ENCODE measurements at places on chromosomes 1 and 21.

DNA sequence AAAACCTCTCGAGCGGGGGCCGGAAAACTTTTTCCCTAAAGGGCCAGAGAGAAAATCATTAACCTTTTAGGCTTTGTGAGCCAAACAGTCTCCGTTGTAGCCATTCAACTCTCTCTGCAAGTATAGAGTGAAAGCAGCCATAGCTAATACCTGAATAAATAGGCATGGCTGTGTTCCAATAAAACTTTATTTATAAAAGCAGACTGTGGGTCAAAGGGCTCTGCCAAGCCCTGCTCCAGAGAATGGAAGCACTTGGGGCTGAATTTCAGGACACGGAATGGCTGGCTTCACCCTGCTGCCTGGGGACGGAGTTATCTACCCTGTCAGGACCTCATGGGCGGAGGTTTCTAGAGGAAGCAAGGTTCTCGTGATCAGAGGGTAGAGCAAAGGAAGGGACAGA, 92.7 kb downstream of the CASZ1 start:
- DNase-seq, result no peak

GRCh38 chr21:46087641-46088040, 10.3 kb upstream of the COL6A2 start:
- no peak for DNase-seq

GRCh38 chr1:246283771-246284410, 223.2 kb downstream of the SMYD3 start:
- DNase-seq, result no peak

DNA sequence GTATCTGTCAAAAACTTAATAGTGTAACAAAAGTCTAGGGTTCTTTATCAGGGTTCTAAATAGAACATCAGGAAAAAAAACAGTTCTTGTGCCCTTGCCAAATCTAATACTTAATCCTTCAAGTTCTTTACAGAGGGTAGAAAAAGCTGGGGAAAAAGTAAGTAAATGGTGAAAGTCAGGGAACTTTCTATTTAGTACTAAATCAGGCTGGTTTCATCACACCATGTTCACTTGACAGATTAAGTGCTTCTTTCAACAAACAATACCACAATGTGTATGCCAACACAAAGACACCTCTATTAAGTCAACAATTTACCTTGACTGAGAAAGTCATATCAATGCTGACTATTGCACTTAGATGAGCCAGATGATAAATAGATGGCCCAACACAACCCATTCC, 9.7 kb downstream of the DBT start:
- no peak for DNase-seq

DNA sequence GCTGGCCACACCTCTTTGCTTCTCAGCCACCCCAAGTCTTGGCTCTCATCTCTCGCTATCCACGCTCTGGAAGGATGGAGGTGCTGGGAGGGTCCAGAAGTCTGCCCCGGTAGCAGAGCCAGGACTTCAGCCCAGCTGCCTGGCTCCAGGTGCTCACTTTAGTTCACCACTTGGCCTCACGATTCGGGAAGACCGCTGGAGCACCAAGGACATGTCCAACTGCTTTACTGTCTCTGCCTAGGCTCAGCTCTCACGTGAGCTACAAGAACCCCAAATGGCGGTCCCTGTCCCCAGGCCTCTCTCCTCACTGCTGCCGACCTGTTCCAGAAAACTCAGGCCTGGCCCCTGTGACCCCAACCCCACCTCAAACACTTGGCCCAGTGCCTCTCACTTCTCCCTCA, 3.4 kb downstream of the TRIM11 start:
- DNase-seq, result no peak

DNA sequence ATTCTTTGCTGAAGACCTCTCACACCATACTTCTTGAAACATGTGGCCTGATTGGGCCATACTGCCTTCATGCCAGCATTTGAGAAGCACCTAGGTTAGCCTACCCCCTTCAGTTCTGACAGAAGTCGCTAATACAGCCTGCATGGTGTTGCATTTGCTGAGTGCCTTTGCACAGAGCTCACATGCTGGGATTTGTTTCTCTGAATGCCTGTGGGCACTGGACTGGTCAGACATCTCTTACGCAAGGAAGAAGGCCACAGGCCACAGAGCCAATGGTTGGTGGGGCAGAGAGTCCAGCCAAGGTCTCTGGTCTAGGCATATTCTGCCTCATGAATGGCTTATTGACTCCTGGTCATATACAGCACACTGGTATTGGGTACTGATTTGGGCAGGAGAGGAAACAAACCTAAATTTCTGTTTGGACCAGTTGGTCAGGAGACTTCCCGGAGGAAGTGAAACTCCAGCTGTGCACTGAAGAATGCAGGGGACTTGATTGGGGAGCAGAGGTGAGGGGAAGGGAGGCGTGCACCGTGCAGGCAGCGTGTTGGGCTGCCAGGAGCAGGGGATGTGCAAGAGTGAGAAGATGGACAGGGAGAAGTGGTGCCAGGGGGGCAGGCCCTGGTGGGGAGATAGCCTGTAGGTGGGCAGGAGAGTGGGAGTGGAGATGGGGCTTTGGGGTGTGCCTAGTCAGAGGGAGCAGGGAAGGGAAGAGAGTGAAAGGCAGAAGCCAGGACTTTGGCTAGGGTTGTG, 18.1 kb downstream of the URB2 start:
- DNase-seq, result no peak

DNA sequence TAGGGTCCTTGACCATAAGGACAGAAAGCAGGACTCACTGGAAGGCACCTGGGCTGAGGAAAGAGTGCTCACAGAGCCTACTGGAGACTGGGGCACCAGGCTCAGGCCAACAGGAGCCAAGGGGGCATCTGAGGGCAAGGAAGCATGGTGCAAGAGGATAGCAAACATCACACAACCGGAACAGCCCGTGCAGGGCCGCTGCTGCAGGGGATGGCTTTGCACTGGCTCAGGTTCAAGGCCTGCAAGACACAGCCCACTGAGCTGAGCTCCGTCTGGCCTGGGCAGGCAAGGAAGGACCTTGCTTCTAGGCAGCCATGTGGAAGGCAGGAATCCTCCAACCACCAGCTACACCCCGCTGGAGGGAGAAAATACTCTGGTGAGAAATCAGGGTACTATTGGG, 59.8 kb upstream of the KIF26B start:
- no peak for DNase-seq

GRCh38 chr1:92994105-92994712, 32.9 kb upstream of the DIPK1A start:
- DNase-seq, result no peak

DNA sequence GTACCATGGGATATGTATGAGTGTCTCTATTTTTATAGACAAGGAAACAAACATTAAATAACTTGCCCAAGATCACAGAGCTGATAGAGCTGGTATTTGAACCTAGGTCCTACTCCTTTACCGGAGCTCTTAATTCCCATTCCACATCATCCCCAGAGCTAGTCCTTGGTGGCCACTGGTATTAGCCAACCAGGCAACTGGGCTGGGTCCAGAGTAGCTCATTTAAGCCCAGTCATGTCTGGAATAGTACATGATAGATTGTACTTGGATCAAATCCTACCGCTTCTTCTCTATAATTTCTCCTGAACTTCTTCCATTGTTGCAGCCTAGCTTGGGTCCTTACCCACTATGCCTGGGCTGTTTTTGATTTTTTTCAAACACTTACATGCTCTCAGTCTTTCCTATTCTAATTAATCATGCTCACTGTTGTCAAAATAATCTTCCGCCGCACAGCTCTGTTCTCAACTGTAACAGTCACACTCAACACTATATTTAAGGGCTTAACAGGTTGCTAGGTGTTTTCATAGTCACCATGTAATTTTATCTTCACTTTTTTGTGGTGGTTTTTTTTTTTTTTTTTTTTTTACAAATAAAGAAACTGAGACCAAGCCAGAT, 80.2 kb downstream of the COLGALT2 start:
- DNase-seq, result no peak

DNA sequence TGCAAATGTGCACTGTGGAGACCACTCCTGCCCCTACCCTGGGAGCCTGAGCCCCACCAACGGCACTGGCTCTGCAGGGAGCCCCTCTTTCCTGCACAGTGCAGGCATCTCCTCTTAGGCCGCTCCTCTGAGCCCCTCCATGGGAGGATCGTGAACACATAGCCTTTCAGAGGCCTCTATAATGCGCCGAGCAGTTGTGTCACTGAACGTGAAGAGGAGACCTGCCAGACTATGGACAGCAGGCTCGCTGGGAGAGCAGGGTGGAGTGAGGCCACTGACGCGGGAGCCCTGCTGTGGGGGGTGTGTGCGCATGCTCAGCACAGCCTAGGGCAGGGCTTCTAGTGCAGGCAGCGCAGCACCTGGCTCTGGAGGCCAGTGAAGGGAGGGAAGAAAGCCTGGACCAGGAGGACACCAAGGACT, 151.3 kb upstream of the COL6A1 start:
- DNase-seq, result peak; percentile 50

DNA sequence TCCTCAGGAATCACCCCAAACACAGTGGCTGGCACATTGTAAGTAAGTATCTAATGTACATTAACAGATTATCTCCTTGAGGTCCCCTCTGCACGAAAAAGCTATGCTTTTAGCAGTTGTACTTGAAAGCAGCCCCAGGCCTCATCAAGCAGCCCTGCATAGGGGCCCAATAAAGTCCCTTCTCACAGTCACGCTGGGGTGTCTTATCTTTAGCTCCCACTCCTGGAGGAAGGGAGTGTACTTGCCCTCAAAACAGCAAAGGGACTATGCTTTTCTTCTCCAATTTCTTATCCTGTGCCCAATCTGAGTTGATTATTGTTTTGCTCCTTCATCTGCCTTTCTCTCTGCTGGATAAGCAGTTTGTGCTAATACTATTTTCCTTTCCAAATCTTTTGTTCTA, 168.8 kb upstream of the PLXNA2 start:
- DNase-seq, result no peak

DNA sequence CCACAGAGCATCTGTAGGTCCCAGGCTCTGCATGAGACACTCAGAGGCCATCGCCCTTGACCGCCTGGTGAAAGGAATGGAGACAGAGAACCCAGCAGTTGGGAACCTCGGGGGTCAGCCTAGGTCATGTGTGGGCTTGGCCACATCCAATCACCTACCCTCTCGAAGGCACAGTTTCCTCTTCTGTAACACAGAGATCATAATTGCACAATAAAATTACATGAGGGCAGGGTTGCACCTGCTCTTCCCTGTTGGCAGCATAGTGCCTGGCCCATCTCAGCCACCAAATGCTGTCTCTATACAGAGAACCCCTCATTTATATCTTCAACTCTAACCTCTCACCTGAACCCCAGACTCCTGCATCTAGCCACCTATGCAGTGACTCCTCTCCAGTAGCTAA, 418.1 kb upstream of the VAMP3 start:
- DNase-seq, result no peak

- no peak for DNase-seq
Measured at GRCh38 chr1:107680579-107680985, 284.4 kb downstream of the VAV3 start.

DNA sequence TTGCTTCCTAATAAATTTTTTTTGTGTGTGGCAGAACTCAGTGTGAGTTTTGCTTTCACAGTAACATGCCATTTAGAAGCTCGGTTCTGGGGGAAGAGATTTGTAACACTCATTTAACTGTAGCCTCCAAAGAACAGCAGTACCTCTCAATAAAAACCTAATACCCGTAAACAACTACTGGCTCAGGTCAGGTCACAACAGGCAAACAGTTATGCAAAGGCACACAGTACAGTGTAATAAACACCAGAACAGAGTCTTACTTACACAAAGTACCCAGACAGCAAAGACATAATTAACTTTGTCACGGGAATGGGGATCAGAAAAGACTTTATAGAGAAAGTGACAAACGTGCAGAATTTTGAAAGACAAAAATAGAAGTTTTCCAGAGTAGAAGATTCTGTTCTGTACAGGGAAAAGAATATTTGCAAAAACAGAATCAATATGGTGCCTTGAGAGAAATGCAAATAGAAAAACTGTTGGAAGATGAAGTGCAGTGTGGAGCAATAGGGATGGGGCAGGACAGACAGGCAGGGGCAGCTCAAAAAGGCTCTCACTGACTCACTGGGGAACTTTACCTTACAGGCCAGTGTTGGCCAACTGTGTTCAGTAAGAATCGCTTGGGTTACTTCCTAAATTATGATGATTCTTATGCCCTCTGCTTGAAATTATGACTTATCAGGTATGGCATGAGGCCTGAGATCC, 38.8 kb downstream of the EGLN1 start:
- DNase-seq, result no peak

- DNase-seq, result no peak
Measured at GRCh38 chr1:162028726-162029125, 5.1 kb upstream of the OLFML2B start.

GRCh38 chr1:50279622-50280330, 143.5 kb downstream of the DMRTA2 start:
- DNase-seq, result no peak

- no peak for DNase-seq
Measured at GRCh38 chr1:222306512-222306911, 241.4 kb downstream of the HHIPL2 start.

- no peak for DNase-seq
Measured at GRCh38 chr1:213440766-213441165, 389.7 kb downstream of the RPS6KC1 start.

- peak; percentile 67 for DNase-seq
Measured at GRCh38 chr1:62384276-62385005, 52.4 kb upstream of the USP1 start.

- DNase-seq, result no peak
Measured at GRCh38 chr1:218496561-218496960, 151.4 kb downstream of the TGFB2 start.

DNA sequence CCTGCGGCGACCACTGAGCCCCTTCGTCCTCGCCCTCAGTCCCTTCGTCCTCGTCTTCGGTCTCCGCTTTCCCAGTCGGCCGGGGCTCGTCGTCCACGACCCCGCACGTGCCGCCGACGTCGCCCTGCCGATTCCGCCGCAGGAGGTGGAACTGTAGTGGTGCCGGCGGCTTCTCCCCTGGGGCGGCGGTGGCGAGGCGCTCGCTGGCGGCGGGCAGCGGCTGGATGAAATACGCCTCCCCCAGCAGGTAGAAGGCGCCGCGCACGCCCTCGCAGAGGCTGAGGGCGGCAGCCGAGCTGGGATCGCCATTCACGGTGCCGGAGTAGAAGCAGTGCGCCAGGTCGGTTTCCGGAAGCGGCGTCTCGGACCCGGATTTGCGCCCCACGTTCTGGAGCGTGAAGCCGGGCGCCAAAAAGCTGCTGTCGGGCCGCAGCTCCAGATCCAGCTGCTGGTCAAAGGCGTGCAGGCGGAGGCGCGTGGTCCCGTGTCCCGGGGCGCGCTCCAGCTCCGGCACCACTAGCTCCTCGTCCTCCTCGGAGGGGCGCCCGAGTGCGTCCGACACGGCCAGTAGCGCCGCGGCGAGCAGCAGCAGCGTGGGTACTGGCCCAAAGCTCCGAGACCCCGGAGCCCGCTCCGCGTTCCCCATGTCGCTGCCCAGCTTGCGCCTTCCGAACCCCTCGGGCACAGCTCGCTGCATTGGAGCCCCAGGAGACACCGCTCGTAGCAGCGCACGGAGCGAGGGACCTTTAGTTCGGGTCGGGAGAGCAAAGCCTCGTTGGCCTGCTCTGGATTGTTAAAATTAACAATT, 747 bp downstream of the ADAMTS1 start:
- DNase-seq, result peak; percentile 76

DNA sequence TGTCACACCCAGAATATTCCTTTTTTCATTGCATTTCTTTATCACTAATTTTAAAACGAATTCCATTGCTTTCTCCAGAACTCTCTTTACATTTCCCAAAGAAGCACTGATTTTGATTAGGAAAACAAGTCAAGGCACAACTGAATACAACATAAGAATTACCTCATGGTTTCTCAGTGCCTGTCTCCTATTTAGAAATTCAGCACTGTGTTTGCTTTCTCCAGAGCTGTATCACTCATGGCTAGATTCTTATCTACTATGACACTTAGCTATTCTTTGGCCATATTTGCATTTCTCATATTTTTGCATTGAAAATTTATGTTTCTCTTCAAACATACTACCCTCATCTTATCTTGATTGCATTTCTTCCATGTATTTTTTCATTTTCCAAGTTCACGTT, 1402.0 kb downstream of the MRPL39 start:
- no peak for DNase-seq
